ENCODE measurements at places on chromosomes 6 and 20. TPM values are rescaled to one million over a fixed set of nuclear protein-coding genes. Genes with fewer than 3 reads are reported as not detected.

The ULBP2 gene
- 6.5 TPM for total RNA-seq

The FERMT1 gene
- total RNA-seq = 6.5 TPM

The ACTL10 gene
- total RNA-seq = 2.7 TPM

The FOXA2 gene
- not detected for total RNA-seq

The SLC32A1 gene
- not detected for total RNA-seq

The CDKAL1 gene
- total RNA-seq = 26.9 TPM

The RAD21L1 gene
- total RNA-seq = 0.07 TPM

The TP53TG5 gene
- not detected for total RNA-seq

The MRPL18 gene
- total RNA-seq = 94.5 TPM

Measured in thoracic aorta endothelial cell (primary cell).